ENCODE measurements at places on chromosomes 1 and 21. TPM values are rescaled to one million over a fixed set of nuclear protein-coding genes. Genes with fewer than 3 reads are reported as not detected.

- DNase-seq, result no peak
Measured at GRCh38 chr1:97174039-97174704, 452.6 kb downstream of the PTBP2 start.

The TRPM2 gene
- 1.2 TPM for total RNA-seq

- DNase-seq, result no peak
Measured at GRCh38 chr1:54415533-54415932, 9.3 kb upstream of the SSBP3 start.

The ESPN gene
- total RNA-seq, result 97.1 TPM

DNA sequence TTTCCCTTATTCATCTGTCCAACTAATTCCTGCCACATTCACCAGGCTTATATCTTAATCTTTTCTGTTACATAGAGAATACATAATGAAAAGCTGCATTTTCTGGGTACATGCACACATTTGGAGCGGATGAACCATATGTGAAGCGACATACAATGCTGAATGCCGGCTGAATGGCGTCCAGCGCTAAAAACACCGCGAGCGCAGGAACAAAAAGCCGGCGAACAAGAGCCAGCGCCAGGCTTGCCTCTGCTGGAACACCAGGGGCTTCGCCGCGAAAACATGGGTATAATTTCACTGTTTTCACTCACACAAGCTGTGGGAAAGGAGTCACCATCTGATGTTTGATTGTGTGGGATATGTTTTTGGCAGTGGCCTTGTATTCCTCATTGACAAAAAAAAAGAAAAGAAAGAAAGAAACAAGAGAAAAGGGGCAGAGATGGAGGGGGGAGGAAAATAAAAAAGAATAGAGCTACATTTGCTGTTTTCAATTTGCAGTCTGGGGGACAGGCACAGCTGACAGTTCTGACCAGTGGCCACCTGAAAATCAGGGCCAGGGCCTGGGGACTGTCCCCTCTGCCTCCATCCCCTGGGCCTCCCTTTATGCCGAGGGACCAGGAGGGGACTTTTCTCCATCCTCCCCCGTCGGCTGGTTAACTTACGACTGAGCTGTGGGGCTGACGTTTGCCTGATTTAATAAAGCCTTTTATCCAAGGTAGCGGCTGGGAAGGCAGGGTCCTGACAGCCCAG lies 70.2 kb upstream of the OLIG2 start:
- no peak for DNase-seq

DNA sequence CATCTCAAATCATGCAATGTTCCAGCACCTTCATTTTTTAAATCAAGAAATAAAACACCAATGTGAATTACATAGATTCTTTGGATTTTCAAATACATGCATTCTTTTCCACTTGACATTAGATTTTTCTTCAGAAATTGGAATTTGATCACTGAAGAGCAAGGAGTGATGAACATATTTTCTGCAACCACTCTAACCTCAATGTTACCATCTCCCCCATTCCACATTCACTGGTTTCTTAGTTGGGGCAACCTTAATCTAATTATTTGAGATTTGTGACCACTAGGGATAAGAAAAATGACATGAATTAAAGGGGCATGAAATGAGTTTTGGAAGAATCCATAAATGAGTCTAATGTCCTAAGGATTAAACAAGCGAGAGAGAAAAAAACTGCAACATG lies 168.7 kb upstream of the NR5A2 start:
- no peak for DNase-seq

DNA sequence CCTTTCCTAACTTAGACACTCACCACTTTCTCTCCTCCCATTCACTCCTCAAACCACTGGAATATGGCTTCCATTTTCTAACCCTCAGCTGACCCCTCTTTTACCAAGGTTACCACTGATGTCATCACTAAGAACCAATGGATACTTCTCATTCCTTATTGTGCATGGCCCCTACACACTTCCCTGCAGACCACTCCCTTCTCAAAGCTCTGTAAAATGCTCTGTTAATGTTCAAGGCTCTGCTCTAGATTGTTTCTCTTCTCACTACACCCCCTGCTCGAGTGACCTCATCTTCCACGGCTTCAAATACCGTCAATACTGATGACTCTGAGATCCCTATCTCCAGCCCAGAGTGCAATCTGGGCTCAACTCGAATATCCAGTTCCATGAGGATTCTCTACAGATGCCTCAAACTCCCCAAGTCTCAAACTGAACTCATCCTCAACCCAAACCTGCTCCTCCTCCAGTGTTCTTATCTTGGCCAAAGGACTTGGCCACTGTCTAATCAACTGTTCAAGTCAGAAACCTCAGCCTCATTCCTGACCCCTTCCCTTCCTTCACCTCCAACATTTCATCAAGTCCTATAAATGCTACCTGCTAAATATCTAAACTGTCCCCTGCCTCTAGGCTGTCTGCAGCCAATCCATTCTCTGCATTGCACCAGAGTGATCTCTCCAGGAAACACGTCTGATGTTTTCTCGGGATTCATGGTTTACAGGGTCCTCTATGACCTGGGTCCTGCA lies 41.3 kb upstream of the BMP8B start:
- DNase-seq, result no peak

The PANK4 gene
- 15.5 TPM for total RNA-seq

The PTGS2 gene
- total RNA-seq, result 0.29 TPM

The AGL gene
- 22.5 TPM for total RNA-seq

DNA sequence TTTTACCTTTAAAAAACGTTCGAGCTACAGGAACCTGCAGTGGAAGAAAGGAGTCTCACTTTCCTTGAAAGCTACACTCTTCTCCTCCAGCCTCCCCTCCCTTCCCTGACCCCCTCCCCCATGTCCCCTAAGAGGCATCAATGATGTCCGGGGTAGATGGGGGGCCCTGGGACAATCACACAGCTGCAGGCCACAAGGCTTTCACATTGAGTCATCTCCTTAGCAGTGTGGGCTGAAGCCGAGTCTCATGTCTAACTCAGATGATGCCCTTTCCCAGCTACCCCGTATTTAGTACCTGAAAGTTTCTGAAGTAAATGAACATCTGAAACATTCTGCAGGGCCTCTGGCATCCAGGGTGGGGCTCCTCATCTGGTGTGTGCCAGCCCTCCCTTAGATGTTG lies 6.3 kb upstream of the GPR25 start:
- no peak for DNase-seq

DNA sequence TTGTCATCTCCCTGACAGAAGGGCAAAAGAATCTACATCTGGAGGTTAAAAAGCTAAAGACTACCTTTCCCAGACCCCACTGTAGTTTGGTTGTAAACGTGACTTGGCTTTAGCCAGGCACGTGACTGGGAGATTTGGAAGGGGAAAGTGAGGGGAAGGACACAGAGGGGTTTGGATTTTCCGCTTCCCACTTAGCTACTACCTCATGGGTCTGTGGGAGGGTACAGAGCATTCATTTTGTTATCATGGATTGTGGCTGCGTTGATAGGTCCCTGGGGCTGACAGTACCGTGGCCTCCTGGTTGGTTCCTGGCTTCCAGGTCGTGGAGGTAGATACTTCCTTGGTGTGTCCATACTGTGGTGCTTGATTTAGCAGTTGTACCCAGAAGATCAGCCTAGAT lies 2.6 kb downstream of the CHD1L start:
- no peak for DNase-seq

GRCh38 chr21:34824314-34824713 lies 155.5 kb downstream of the CLIC6 start:
- DNase-seq, result no peak

The PGLYRP4 gene
- total RNA-seq, result not detected

GRCh38 chr1:11882814-11883538 lies 24.2 kb upstream of the NPPB start:
- DNase-seq, result peak; percentile 46

The CSF3R gene
- 8.7 TPM for total RNA-seq

The NOTCH2 gene
- total RNA-seq, result 46.0 TPM
